NCI-H1092 treated with DMSO at 0.1 percent for 48 hours (cell line): ENCODE measurements at places on chromosomes 16 and 17.

- no peak for DNase-seq
Observed at GRCh38 chr17:83152745-83153611, 73.6 kb downstream of the METRNL start.

- peak; percentile 8 for DNase-seq
Observed at GRCh38 chr17:74566132-74566753, 1.1 kb downstream of the CD300H start.

GRCh38 chr17:59396134-59396826 lies 64.8 kb downstream of the YPEL2 start:
- no peak for DNase-seq

GRCh38 chr16:68713361-68713760 lies 23.7 kb upstream of the CDH1 start:
- DNase-seq, result no peak

DNA sequence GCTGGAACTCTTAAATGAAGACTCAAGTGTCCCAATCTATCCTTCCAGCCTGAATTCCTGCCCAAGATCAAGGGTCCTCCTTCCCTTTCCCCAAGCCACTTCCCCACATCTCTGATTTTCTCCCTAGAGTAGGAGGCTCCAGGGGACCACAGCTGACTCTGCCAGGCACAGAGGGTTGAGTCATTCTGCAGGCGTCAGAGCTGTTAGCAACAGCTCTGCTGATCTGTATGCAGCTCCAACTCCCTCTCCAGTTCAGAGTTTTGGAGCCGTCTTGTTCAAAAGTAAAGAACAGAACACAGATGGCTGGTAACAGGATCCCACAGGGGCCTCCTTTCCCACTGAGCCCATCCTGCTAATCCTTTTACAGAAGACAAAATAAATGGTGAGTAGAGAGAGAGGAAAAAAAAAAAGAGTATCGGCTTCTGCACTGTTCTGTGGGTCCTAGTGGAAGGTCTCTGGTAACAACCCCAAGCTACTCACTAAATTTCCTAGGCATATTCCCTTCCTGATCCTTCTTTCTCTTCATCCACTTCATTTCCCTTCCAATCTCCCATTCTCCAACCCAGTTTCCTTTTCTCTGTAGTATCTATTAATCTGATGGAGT lies 13.4 kb upstream of the TAOK1 start:
- DNase-seq, result no peak

DNA sequence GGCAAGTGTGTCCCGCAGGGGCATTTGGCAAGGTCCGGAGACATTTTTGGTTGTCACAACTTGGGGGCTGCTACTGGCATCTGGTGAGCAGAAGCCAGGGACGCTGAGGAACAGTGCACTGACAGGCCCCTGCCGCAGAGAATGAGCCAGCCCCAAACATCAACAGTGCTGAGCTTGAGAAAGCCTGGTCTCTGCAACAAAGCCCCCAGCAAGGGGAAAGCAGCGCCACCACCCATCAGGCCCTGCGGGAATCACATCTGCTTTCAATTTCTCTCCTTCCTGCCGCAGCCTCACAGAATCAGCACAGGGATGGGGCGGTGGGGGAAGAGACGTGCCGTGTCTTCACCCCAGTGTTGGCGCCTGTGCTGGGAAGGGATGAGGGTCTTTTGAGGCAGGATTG lies 14.8 kb upstream of the PRPSAP1 start:
- DNase-seq, result no peak

- DNase-seq, result no peak
Observed at GRCh38 chr16:69942627-69943170, 8.4 kb upstream of the CLEC18A start.

GRCh38 chr16:50696126-50696525 lies 2.7 kb downstream of the NOD2 start:
- no peak for DNase-seq

GRCh38 chr16:57422026-57422944 lies 17.7 kb downstream of the CCL17 start:
- peak; percentile 57 for DNase-seq

GRCh38 chr16:51648526-51648925 lies 497.5 kb upstream of the SALL1 start:
- no peak for DNase-seq
